Activated CD4-positive, alpha-beta T cell treated with anti-CD3 and anti-CD28 coated beads, Interleukin-2, amount 50 U/mL, for 48 hours (primary cell): ENCODE measurements at places on chromosomes 4 and X.
A peak's percentile ranks its signal among the peaks of the same experiment; 100 is the strongest.

DNA sequence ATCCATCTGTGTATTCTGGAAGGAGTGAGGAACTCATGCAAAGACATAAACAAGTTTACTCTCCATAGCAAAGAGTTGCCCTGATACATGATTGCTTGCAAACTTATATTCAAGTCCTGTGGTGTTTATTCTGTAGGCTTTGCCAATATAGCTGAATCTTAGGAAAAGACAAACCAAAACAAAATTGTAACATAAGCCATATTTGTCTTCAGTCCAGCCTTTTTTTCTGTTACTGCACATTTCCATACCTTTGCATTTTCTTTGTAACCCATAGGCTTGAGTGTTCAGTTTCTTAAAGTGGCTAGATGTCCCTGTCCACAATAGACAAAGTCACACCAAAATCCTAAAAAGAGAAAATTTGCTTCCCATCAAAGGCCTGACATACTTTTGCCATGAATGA is 120.4 kb downstream of the PPARGC1A start:
- DNase-seq, result no peak

GRCh38 chrX:6163721-6164120 is 64.9 kb downstream of the NLGN4X start:
- no peak for DNase-seq

DNA sequence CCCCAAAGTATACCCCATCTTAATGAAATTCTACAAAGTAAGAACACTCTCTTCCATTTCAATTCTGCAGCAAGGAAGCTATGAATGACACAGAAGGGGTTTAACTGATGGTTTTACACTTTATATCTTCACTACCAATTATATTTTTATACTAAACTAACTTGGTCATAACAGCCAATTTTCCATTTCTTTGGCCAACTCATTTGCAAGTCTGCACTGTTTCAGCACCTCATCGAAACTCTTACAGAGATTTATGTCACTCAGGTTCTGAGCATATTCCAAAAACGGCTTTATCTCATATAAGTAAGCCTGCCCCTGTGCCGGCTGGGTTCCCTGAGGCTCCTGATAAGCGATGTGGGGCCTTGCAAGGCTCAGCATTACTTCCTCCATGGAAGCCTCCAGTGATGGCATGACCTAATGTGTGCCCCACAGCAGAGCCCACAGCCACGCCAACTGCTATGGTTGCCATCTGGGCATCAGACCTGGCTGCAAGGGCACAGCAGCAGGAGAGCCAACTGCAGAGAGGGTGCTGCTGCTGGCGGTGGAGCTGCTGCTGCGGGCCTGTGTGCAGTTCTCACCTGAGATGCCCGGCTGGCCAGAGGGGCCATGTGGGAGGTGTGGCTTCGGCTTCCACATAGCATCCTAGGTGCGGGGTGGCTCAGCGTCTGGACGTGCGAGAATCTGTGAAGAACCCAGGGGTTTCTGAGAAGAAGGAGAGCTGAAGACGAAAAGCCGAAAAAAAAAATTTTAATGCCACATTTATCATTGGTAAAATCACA is 13.4 kb upstream of the IBSP start:
- no peak for DNase-seq

- no peak for DNase-seq
These were observed 88.2 kb upstream of the USP9X start for GRCh38 chrX:40996886-40997530.

DNA sequence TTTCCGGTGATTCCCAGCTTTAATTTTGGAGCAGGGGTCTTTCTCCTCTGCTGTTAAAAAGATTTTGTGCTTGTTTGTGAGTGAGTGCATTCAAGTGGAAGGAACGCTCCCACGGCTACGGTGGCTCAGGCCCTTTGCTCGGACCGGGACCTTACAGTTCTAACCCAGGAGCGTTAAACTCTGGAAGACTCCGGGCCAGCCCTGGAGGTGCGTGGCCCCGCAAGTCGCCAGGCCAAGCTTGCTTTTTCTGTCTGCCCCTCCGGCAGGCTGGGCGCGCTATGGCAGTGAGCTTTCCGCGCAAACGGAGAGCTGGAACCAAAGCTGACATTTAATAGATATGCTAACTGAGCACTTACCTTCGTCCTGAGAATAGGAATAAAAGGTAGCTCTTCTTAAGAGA is 18.3 kb upstream of the PITX2 start:
- no peak for DNase-seq

DNA sequence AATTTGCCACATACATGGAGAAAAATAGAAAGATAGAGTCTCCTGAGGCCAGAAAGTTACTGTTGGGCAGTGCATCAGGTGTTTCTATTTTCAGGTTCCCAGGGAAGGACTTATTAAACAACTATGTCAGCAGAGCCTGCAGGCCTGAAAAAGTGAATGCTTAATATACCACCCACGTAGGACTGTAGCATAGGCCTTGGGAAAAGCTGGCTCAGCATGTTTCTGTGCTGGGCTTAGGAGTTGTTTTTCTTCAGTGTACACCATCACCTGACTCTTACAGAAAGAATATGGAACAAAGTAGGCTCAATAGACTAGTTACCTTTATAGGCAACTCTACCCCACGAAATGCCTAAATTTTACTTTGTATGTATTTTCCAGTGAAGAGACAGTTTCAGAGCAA is 1385.9 kb downstream of the FAM133A start:
- no peak for DNase-seq

- DNase-seq, result no peak
These were observed 229.4 kb upstream of the GALNTL6 start for GRCh38 chr4:171583790-171584189.

GRCh38 chr4:148787831-148788477 is 345.7 kb upstream of the NR3C2 start:
- no peak for DNase-seq

- no peak for DNase-seq
These were observed 54.8 kb upstream of the RBMXL3 start for GRCh38 chrX:115134382-115134781.

DNA sequence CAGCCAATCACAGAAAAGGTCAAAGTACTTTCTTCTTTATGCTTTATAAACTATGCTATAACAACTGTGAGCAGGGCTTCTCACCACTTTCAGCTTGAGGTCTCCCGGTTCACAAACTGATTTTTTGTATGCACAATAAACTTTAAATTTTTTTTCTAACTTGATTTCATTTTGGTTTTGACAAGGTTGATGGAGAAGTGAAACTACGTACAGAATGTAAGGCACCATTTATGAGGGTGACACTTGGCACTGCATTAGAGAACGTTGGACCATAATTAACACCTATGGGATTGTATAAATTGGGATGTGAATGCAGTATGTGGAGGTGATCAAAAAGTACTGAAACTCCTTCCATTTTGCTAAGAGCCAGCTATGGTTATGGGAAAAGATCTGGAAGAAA is 857.9 kb upstream of the HTR2C start:
- no peak for DNase-seq

DNA sequence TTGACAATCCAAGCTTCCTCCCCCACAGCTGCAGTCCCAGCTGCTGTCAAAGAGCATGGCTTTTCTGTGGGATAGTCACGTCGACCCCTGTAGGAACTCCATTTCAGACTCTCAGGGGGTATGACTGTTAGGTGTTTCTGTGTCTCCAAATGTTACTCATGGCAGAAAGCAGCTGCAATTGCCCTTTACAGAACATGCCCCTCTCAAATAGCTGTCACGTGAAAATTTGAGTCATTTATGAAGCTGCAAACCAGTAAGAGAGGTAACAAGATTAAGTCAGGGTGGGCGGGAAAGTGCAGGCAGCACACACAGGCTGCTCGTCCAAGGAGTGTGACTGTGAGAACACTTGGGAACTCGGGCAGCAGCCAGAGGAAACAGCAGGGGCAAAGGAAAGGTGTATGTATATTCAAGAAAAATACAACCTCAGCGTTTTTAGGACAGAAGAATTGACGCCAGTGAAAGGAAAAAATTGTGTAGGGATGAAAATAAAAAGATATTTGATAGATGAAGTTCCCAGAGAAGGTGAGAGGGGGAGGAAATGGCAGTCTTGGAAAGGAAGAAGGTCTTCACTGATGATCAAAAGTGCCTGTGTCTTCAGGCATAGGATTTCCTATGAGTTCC is 66.5 kb upstream of the TMEM184C start:
- peak; percentile 5 for DNase-seq

GRCh38 chr4:8282742-8283141 is 13.2 kb downstream of the HTRA3 start:
- DNase-seq, result no peak

DNA sequence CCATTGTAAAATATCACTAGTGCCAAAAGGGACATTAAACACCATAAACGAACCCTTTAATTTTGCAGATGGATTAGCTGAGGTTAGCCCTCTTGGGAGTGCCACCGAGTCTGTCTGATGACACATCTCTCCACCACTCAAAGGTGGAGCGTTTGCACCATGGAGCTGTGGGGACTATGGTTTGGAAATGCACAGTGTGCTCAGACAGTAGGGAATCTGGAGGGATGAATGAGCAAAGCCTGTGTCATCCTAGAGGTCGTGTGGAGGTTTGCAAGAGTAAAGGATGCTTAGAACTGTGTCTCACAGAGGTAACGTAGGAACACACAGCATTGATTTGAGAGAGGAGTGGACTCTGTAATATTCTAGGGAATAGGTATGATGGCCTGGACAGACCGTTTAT is 93.7 kb downstream of the CLNK start:
- no peak for DNase-seq

GRCh38 chr4:184395971-184396391 is 78.4 kb downstream of the IRF2 start:
- DNase-seq, result no peak

GRCh38 chr4:175944126-175944910 is 121.3 kb upstream of the WDR17 start:
- no peak for DNase-seq

- DNase-seq, result peak; percentile 10
These were observed 65.6 kb downstream of the ATXN3L start for GRCh38 chrX:13254076-13254785.

DNA sequence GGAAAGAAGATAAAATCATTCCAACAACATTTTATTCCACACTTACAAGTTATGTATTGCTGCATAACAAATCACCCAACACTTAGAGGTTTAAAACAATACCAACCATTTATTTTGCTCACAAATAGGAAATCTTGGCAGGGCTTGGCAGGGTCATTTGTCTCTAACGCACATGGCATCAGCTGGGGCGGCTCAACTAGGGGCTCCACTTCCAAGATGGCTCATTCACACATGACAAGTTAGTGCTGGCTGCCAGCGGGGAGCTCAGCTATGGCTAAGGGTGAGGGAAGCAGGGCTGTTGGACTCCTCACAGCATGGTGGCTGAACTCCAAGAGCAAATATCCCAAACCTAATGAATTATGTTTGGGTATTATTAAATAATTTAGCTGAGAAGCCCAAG is 377.0 kb downstream of the ZNF674 start:
- DNase-seq, result no peak

DNA sequence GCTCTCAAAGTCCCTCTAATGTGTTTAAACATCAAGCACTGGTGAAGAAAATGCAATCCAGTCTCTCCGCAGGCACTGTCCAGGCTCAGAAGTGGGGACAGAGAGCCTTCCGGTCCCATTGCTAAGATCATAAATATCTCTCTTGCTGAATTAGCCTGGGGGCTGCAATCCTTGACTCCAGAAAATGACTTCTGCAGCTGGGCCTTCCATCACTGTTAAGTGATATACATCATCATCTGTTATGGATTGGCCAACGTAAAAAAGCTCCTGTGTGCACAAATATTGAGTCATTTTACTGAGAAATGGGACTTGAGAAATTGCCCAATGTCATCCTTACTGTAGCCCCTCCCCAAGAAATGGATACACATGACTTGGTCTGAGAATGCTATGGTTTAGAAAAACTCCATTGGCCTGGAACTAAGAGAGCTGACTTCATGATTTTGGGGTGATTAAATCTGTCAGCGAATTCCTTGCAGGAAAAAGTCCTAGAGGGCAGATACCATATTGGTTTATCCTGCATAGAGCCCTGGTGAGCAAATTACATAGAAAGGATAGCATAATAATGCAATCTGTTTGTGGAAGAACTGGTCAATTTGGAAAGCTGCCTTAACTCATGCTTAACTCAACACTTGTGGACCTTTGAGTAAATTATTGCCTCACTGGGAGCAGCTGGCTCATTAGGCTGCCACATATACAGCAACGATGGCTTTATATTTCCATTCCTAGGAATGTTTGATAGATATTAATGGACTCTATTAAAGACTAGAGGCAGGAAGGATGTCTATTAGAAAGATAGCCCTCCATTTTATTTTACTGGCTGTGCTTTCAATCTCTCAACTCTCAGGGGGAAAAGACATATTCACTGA is 346.1 kb downstream of the GBA3 start:
- no peak for DNase-seq

- DNase-seq, result no peak
These were observed 170.4 kb upstream of the FGF16 start for GRCh38 chrX:77276742-77277141.

DNA sequence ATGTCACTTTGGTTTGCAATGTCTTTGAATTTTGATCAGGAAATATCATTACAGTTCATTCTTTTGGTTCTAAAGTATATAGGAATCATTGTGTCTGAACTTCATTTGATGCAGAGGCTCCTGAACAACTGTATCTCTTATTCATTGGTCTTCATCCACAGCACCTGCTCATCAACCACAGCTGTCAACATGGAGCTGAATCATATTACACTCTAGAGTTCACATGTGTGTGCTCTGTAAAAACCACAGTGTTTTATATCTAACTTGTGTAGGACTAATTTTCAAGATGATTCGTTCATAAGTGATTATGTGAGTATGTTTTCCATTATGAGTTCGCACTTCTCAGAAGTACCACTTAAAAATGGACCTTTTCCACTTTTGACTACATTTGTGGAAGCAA is 643.3 kb upstream of the FAM241A start:
- DNase-seq, result no peak

DNA sequence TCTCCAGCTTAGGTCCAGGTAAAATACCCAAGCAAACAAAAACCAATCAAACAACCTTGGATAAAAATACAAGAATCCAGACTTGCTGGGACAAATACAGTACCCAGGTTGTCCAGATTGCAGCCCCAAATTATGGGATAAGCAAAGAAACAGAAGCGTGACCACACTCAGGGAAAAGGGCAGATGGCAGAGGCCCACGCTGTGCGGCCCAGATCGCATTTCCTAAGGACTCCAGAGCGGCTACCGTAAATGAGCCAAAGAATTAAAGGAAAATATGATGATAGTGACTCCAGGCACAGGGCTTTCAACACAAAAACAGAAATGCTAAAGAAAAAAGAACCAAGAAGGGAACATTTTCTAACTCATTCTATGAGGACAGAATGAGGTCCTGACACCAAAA is 50.3 kb downstream of the FGFRL1 start:
- DNase-seq, result no peak

GRCh38 chr4:168633064-168633463 is 136.2 kb downstream of the PALLD start:
- DNase-seq, result no peak

- DNase-seq, result no peak
These were observed 24.9 kb upstream of the ETNPPL start for GRCh38 chr4:108787724-108788123.

GRCh38 chrX:4253092-4253491 is 539.6 kb upstream of the PRKX start:
- DNase-seq, result no peak

- no peak for DNase-seq
These were observed 811.9 kb upstream of the PCDH7 start for GRCh38 chr4:29908276-29908675.
